Stromal cell of bone marrow (primary cell): ENCODE measurements at places on chromosomes 5 and 9.

DNA sequence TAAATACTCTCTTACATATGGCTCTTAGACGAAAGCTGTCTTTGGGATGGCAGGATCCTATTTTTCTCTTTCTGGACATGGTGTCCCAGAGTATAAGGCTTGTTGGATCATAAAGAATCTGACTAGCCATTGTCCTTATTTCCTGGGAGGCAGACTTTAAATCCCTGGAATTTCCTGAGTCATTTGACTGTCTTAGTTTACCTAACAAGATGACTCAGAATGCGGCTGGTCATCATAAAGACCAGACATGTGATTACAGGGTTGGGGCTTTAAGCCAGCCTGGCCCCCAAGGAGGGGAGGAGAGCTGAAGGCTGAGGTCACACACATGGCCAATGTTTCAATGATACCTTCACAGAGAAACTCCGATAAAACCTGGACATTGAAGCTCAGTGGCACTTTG, 37.2 kb downstream of the FAM240B start:
- peak; percentile 26 for DNase-seq

- DNase-seq, result no peak
These were observed 20.3 kb upstream of the OSMR start for GRCh38 chr5:38825494-38825893.

DNA sequence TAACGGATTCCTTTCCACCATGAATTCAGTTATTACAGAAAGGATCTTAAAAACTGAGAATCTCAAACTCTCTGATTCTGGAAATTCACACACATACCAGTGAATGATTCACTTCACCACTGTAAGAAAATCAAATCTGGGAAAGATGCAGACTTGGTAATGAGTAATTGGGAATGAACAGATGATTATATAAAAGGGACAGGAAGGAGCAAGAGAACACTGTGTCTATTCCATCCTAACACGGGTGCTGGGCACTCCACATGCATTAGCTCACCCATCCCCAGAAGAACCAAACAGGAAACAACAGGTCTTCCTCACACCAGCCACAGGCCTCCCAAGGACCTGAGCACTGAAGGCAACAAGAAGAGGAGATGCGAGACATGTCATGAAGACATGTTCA, 74.8 kb upstream of the ZNF622 start:
- DNase-seq, result peak; percentile 80

GRCh38 chr9:95809686-95810085, 65.8 kb upstream of the ERCC6L2 start:
- DNase-seq, result no peak

DNA sequence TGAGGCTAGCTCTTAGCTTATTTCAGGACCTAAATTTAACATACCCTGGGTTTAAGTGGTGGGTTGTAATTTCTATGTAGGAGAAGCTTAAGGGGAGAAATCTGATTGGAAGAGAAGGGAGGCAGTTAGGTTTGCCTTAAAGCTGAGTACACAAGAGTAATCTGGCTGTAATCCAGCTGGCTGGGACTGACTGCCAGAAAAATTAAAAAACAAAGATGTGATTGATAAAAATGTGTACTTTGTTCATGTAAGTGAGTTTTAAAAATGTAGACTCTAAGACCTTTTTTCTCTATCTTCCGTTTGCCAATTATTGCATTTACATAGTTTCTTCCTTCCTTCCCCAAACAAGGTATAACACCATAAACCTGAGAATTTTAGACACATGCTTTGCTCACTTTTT, 17.5 kb upstream of the MSMP start:
- DNase-seq, result no peak

DNA sequence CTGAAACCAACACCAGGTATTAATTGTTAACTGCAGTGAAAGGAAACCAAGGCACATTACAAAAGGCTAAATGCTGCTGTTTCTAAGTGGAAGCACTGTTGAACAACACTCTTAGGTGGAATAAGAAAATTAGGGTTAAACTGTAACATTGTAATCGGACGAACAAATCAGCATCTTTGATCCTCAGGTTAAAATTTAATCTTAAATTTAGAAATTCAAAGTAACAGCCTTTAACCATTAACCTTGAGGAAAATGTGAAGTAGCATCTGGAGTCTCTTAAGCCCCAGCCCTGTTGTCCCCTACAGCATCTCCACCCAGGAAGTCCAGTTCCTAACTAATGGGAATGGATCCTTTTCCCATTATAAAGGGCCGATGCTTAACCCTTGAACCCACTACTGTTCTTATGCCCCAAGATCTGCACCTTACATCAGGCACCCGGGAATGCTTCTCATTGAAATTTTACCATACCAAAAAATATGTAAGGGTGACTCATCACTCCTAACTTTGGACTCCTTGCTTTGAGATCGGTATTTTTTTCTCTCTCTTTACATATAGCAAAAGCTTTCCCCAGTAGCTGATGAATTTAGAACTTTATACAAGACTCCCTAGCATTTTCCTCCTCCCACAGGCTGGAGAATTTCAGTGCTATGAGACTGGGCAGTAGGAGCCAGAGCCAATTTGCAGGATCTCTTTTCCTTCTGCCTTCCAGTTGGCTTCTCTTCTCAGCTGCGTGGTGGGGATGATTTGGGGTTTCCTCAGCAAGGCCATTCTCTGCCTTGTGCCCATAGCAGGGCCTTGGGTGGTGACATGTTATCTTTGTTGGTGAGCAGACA, 32.0 kb upstream of the ITGA2 start:
- DNase-seq, result no peak

- no peak for DNase-seq
These were observed 319.5 kb downstream of the ARHGEF28 start for GRCh38 chr5:73945505-73945904.

- no peak for DNase-seq
These were observed 10.1 kb downstream of the MYMK start for GRCh38 chr9:133514460-133515239.

GRCh38 chr5:17223367-17224185, 6.1 kb downstream of the BASP1 start:
- DNase-seq, result no peak

DNA sequence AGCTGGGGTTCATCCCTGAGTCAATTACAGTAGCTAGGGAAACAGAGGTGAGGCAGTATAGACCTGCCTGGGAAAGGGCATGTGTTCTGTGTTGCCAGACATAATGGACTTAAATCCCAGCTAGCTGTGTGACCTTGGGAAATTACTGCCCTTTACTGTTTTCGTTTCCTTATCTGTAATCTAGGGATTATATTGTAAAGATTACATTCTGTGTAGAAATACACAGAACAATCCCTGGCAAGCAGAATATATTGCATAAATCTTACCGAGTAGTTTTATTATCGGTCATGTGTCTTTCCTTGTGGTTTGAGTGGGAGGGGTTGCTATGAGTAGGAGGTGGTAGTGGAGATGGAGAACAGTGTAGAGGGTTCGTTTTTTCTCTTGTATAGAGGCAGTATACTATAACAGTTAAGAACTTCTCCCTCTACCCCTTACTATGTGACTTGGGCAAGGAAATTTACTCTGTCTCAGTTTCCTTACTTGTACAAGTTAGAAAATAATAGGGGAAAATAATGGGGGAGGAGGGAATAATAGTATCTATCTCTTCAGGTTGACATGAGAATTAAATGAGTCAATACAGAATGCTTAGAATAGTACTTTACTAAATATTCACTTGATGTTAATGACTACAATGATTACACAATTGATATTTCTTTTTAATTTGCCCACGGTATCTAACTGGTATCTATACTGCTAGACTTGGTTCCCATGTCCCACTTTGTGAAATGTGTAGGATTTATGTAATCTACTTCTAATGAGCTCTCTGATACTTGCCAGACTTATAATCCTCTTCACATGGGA, 7.1 kb upstream of the DMXL1 start:
- peak; percentile 34 for DNase-seq

DNA sequence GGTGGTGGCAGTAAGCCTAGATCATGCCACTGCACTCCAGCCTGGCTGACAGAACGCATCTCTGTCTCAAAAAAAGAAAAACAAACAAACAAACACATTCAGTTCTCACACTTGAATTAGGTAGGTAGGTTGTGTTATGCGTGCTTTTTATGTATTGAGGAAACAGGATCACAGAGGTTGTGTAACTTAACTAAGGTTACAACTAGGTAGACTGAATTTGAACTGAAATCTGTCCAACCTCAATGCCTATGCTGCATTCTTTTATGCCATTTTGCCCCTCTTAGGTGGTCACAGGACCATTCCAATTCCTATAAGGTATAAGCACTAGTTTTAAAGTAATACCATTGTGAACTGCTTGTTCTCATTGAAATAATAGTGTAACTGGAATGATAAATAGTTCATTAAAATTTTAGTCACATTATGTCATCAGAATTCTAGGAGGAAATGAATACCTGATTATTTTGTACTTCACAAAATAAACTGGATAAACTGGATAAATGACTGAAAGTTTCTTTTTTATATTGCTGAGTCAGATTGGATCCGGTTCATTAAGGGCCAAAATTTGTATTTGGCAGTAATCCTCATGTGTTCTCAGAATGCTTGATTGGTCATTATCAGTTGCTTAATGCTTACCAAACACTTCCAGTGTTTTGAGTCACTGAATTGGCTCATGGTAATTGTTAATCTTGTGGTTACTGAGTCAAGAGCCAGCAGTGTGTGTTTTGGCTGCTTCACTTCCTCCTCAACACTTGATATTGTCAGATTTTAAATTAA, 7.1 kb downstream of the UBAP1 start:
- peak; percentile 96 for DNase-seq

GRCh38 chr5:143151056-143151700, 252.3 kb downstream of the NR3C1 start:
- no peak for DNase-seq

DNA sequence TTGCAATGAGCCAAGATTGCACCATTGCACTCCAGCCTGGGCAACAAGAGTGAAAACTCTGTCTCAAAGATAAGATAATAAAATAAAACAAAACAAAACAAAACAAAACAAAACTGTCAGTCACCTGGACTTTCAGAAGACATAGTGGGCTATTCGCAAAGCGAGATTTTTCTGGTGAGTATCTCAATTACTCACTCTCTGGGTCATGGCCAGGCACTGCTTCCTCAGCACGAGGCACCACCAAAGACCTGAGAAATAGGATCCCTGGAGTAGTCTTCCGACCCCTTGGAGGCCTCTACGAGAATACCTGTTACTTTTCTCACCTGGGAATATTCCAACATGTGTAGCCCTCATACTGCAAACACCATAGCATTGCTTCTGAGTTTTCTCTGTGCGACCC, 201.7 kb upstream of the ZNF618 start:
- no peak for DNase-seq

- peak; percentile 93 for DNase-seq
These were observed 331.2 kb upstream of the DAB2 start for GRCh38 chr5:39755986-39756385.

DNA sequence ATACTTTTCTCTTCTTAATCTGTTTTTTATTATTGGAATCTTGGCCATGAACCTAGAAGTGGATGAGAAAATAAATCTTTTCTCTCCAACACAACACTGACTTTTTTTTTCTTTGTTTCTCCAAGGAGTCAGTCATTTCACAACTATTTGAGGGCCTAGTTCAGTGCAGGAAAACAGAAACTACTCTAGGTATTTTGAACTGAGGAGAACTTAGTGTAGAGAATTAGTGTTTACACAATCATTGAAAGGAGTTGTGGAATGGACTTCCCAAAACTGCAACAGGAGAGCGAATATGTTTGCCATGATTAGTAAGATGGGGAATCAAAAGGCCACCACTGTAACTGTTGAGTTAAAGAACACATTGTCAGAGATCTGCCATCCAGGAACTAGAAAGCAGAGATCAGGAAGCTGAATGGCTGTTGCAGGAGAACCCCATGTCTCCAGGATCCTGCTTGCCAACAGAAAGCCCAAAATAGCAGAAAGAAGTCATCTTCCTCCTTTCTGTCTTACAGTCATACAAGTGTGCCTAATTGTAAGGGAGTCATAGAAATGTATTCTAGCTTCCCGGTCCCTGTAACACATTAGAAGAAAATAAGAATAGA, 20.3 kb upstream of the PCDH1 start:
- no peak for DNase-seq

GRCh38 chr5:44881266-44881665, 72.5 kb downstream of the MRPS30 start:
- DNase-seq, result no peak

- DNase-seq, result no peak
These were observed 589.5 kb downstream of the GABRG2 start for GRCh38 chr5:162657076-162657475.

DNA sequence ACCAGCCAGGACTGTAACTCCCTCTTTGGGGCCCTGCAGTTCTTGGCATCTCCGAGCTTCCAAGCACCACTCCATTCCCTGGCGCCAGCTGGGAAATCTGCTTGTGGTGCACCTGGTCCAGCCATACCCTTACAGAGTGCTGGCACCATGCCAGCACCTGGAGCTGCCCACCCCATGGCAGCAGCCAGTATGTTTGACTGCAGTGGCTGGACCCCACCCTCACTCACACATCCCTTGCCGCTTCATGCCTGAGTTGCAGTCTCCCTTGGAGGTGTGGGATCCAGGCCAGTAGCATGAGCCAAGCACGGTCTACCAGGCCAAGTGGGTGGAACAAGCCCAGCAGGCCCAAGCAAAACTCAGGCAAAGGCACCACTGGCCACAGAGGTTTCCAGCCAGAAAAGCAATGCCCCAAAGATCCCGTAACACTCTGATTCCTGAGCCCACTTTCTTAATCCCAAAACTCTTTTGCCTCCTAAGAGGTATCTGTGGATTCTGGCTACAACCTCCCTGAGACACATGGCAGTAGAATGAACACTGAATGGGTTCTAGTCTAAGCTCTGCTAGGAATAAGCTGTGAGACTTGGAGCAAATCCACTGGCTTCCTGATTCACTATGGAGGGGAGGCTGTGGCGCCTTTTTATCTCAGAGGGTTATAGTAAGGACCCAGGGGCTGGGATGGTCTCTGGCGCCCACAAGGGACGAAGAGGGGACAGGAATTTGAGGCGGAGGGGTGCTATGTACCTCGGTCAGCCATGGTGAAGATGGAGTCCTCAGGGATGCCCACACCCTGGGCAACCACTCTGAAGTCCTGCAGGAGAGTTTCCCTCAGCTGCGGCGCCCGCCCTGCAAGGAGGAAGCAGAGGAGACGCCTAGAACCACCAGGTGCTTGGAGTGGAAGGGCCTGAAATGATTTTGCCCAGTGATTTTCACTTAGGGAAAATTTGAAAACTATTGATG, 5.6 kb downstream of the AMBP start:
- DNase-seq, result peak; percentile 43

- DNase-seq, result no peak
These were observed 425.3 kb downstream of the TLR4 start for GRCh38 chr9:118129541-118129940.

DNA sequence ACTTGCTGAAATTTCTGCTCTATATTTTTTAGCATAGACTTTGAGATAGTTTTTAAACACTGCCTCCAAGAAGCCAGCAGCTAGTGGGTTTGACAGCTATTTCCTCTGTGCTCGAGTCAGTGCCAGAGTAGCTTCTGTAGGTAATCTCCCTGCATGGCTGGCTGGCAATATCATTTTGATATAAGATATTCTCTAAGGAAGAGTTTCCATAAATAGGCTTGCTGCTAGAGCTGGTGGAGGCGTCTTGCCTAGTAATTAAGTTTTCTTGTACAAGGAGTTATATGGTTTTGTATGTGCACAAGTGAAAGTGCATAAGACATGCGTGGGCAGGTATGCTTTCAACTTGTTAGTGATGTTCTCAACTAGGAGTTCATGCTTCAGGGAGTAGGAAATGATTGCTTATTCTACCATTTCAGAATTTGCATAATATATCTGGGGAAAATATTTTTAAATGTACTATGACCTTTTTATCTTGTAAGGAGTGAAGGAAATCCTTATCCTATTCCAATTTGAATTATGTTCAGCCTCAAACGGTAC, 74.1 kb upstream of the CCL21 start:
- no peak for DNase-seq
